Upper lobe of right lung (tissue), 1 donor: ENCODE measurements at places on chromosomes 7 and 10.

DNA sequence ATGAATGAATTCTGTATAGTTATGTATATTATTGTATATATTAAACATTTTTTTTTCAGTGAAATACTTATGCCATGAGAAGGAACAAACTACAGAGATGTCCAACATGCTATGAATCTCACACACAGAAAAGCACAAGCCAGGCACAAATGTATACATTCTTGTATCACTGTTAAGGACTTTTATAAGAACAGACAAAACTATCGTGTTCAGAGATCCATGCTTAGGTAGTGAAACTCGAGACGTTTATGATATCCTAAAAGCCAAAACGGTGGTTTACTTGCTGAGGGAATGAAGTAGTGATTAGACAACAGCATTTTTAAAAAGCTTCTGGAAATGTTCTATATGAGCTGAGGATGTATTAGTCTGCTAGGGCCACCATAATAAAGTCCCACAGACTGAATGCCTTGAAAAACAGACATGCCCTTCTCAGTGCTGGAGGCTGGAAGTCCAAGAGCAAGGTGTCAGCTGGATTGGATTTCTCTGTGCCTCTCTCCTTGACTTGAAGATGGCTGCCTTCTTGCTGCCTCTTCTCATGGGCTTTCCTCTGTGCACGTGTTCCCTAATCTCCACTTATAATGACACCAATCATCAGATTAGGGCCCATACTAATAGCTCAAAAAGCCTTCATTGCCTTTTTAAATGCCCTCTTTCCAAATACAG is 4.3 kb downstream of the MKI67 start:
- DNase-seq, result no peak

- DNase-seq, result no peak
Observed at GRCh38 chr10:114663626-114664025, 5.6 kb upstream of the ABLIM1 start.

DNA sequence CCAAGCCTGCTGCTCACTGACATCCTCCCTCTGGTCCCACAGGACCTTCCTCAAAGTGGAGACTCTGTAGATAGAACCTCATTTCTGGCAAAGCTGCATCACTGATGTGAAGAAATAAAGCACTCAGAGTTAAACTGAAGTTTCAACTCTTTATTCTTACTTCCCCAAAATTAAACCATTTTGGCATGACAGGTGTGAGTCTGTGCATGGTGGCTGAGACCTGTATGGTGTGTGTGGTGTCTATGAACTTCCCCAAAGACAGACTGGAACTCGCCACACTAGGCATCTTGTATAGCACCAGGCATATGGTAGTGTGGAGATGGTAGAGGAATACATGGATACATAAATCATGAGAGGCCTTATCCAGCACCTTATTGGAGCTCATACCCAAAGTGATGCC is 6.6 kb upstream of the WDFY4 start:
- DNase-seq, result no peak

DNA sequence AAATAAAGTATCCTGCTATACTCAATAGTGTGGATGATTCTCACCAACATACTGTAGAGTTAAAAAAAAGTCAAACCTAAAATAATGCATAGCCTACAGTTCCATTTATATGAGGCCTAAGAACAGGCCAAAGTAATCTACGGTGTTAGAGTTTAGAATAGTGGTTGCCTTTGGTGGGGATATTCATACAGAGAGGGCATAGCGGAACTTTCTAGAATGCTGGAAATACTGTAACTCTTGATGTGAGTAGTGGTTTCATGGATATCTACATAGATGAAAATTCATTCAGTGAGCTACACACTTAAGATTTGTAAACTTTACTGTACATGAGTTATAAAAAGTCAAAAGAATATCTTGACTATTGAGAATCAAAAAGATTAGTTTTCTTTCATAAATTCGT is 349.9 kb upstream of the NFE2L3 start:
- no peak for DNase-seq

DNA sequence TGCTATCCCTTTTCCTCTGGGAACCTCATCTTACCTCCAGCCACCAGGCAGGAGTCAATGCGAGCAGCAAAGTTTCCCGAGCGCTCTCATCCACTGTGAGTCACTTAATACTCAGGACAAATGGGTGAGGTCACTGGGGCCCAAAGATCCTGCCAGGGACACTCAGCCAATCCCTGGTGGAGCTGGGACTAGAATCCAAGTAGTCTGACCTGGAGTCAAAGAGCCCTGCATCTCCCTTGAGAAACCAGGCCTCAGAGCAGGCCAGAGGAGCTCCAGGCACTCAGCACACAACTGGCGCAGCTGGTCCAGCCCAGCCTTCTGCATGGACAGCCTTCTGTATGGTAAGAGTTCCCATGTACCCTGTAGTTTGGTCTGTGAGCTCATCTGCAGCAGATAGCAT is 142.3 kb downstream of the MAPK8 start:
- no peak for DNase-seq

DNA sequence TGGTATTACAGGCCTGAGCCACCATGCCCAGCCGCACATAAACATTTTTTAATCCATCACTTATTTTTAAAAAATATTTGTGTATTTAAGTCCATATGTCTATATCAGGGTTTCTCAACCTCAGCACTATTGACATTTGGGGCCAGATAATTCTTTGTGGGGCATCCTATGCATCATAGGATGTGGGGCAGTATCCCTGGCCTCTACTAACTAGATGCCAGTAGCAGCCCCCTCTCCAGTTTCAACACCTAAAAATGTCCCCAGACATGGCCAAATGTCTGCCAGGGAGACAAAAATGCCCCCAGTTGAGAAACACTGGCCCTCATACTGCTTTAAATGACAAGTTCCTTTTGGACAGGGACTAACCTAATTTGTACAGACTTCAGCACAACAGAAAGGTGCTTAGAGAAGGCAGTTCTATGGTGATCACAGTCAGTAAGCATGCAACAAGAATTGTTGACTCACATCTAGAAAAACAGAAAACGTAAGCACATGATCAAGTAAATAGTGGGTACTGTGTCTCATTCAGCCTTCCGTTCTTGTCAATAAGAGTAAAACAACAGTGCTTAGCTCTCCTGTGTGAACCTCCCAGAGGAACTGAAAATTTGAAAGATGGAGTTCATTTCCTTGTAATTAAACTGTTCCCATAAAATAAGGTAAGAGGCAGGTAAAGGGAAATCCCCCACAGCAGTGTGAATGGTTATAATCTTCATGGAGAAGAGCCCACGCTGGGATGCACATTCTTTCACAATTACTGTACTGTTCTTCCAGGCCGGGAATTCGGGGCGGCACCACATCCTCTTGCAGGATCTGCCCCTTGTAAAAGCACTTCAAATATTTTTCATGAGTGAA is 17.3 kb upstream of the ADRB1 start:
- DNase-seq, result no peak
